Activated CD4-positive, alpha-beta memory T cell treated with anti-CD3 and anti-CD28 coated beads, Interleukin-2, amount 10 ng/mL, durations not matched to agents 7 days and 5 days (primary cell): ENCODE measurements at places on chromosomes 16 and 17.
A peak's percentile ranks its signal among the peaks of the same experiment; 100 is the strongest.

DNA sequence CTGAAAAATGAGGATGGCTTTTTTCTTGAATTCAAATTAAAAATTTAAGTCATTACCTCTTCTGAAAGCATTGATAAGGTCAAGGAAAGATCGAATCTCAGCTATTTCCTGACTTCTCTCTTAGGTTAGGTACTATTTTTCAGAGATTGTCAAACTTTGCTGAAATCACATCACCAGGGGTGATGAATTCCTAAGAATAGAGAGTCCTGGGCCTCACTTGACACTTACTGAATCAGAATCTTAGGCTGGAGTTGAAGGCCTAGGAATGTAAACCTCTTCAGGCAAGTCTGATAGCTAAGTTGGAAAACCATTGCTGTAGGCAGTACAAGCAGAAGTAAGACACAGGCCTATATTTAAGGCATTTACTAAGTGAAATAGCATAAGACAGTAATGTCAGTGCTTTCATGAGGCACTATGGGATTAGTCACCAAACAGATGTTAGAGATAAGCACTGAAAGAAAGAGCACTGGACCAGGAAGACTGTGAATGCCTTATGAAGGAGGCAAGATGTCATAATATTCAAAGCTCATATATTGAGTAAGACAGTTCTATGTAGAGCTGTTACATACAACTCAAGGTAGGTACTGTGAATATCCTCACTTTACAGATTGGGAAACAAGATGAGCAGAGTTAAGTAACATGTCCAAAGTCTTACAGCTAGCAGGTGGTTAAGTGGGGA lies 21.5 kb downstream of the DCAF7 start:
- H3K27ac ChIP-seq = no peak overlapping the region
- H3K27me3 ChIP-seq = no peaks in the 10 kb centered on the region
- DNase-seq = no peak
- peaks cover 18% of the 10 kb centered on the region for H3K4me1 ChIP-seq
- peaks cover 5% of the 10 kb centered on the region for H3K36me3 ChIP-seq

GRCh38 chr17:4724650-4725049 lies 6.6 kb upstream of the MED11 start:
- no peak for DNase-seq
- H3K36me3 ChIP-seq = peaks cover 25% of the 10 kb centered on the region
- no peak overlapping the region for H3K27ac ChIP-seq
- H3K4me1 ChIP-seq = peaks cover 56% of the 10 kb centered on the region
- no peaks in the 10 kb centered on the region for H3K27me3 ChIP-seq

DNA sequence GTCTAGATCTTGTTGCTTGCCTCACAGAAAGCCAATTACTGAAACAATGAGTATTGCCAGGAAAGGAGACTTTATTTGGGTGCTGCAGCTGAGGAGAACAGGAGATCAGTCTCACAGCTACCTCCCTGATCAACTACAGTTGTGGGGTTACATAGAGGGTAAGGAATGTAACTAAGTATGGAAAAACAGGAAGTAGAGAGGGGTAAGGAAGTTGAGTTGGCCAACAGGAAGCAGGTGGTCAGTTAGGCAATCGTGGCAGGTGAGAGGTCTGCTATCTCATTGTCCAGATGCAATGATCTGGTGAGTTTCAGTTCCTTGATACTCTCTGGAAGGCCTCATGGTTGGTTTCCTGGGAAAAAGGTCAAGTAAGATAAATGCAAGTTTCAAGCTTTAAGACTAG lies 333.1 kb upstream of the GOT2 start:
- no peak overlapping the region for H3K27ac ChIP-seq
- no peak overlapping the region for H3K4me3 ChIP-seq
- DNase-seq = no peak
- H3K27me3 ChIP-seq = no peaks in the 10 kb centered on the region
- H3K4me1 ChIP-seq = no peaks in the 10 kb centered on the region

GRCh38 chr17:78176548-78177025 lies 8.2 kb downstream of the SYNGR2 start:
- H3K27me3 ChIP-seq = no peaks in the 10 kb centered on the region
- H3K4me1 ChIP-seq = peaks cover 66% of the 10 kb centered on the region
- peak; percentile 82 for DNase-seq
- peak overlapping the region; percentile 19 for H3K27ac ChIP-seq
- H3K4me3 ChIP-seq = no peak overlapping the region
- H3K36me3 ChIP-seq = peaks cover 71% of the 10 kb centered on the region

DNA sequence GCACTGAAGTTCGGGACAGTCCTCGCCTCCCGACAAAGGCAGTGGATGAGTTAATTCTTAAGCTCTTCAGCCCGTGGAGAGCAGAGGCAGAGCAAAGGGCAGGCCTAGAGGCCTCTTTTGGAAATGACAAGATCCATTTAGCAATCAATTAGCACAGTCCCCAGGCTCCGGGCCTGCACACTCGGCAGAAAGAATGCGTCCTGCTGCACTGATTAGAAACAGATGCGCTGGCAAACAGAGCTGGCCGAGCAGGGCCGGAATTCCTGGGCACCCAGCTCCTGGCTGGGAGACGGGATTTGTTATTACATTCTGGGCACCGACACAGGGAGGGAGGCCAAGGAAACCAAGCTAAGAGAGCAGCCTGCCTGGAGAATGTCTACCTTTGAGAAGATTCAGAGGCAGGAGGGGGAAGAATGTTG lies 162.9 kb downstream of the COPRS start:
- no peak overlapping the region for H3K4me3 ChIP-seq
- H3K27ac ChIP-seq = no peak overlapping the region
- no peaks in the 10 kb centered on the region for H3K4me1 ChIP-seq
- H3K27me3 ChIP-seq = peaks cover 9% of the 10 kb centered on the region
- no peaks in the 10 kb centered on the region for H3K36me3 ChIP-seq

GRCh38 chr17:57600074-57600473 lies 145.0 kb downstream of the CCDC182 start:
- H3K27me3 ChIP-seq = no peaks in the 10 kb centered on the region
- DNase-seq = peak; percentile 77
- H3K36me3 ChIP-seq = peaks cover 32% of the 10 kb centered on the region
- H3K4me1 ChIP-seq = peaks cover 78% of the 10 kb centered on the region
- peak overlapping the region; percentile 6 for H3K4me3 ChIP-seq
- peak overlapping the region; percentile 96 for H3K27ac ChIP-seq

GRCh38 chr17:76678330-76678729 lies 32.4 kb downstream of the MXRA7 start:
- peaks cover 6% of the 10 kb centered on the region for H3K27me3 ChIP-seq
- H3K4me3 ChIP-seq = no peak overlapping the region
- no peaks in the 10 kb centered on the region for H3K36me3 ChIP-seq
- no peak overlapping the region for H3K27ac ChIP-seq

DNA sequence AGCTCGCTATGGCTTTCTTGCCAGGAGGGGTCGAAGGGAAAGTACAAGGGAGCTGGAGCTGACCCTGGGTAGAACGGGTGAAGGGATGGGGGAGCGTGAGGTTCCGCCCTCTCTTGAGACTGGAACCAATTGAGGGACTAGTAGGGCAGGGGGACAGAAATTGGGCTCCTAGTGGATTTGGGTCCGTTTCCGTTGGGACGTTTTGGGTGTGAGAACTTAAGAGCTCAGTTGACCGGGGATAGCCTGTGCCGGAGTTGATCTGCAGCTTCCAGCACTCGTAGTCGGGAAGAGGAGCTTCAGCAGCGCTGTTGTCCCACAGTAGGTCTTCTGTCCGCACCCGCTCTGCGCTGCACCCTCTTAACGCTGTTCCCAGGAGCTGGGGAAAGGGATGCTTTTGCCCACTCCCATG lies 481 bp downstream of the CNTROB start:
- peaks cover 58% of the 10 kb centered on the region for H3K4me1 ChIP-seq
- peak; percentile 39 for DNase-seq
- H3K27ac ChIP-seq = peak overlapping the region; percentile 87
- H3K36me3 ChIP-seq = peaks cover 49% of the 10 kb centered on the region
- H3K27me3 ChIP-seq = no peaks in the 10 kb centered on the region
- H3K4me3 ChIP-seq = peak overlapping the region; percentile 93

- peaks cover 13% of the 10 kb centered on the region for H3K4me1 ChIP-seq
- H3K27ac ChIP-seq = peak overlapping the region; percentile 65
- DNase-seq = no peak
- peaks cover 35% of the 10 kb centered on the region for H3K27me3 ChIP-seq
Measured at GRCh38 chr17:77535435-77535834, 394.7 kb downstream of the SEC14L1 start.

DNA sequence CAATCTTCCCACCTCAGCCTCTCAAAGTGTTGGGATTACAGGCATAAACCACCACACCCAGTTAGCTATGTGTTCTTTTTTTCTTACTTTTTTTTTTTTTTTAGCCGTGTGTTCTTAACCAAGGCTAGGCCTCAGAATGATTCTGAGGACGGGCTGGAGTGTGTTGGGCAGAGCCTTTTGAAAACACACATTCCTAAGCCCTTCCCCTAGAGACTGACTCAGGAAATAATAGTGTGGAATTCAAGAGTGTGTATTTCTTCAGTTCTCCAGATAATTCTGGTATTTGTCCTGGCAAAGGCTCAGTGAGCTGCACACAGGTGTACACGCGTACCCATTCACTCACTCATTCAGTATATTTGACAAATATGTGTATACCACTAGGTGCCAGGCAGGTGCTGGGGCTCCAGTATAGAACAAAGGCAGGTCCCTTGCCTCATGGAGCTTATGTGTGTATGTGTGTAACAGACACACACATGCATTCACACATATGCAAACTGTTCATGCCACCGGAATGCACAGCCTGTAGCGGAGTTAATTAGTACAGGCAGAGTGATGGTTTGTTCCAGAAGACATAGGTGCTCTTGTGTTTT lies 19.4 kb upstream of the NFATC3 start:
- DNase-seq = no peak
- H3K36me3 ChIP-seq = peaks cover 48% of the 10 kb centered on the region
- no peak overlapping the region for H3K4me3 ChIP-seq
- H3K27me3 ChIP-seq = no peaks in the 10 kb centered on the region
